ENCODE measurements at places on chromosomes 13 and 19.

GRCh38 chr19:17005000-17005399 is 21.6 kb downstream of the CPAMD8 start:
- DNase-seq = no peak

DNA sequence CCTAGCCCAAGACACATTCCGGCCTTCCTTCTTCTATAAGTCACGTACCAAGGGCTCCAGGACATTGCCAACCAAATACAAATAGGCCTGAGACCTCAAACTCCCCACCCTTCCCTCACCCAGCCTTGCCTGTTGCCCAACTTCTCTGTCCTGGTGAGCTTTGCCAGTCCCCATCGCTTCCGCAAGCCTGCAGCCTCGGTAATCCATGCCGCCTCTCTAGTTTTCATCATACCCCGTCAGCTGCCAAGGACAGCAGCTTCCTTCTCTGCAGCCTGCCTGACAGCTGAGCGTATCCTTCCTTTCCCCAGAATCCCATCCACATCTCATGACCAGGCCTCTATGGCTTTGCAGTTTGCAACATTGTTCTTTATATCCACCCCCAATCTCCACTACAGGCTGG is 36.6 kb upstream of the POMP start:
- no peak for DNase-seq

GRCh38 chr13:79451500-79451962 is 29.4 kb upstream of the NDFIP2 start:
- DNase-seq = peak; percentile 82

GRCh38 chr19:48284896-48285295 is 15.0 kb downstream of the ZNF114 start:
- DNase-seq = no peak

DNA sequence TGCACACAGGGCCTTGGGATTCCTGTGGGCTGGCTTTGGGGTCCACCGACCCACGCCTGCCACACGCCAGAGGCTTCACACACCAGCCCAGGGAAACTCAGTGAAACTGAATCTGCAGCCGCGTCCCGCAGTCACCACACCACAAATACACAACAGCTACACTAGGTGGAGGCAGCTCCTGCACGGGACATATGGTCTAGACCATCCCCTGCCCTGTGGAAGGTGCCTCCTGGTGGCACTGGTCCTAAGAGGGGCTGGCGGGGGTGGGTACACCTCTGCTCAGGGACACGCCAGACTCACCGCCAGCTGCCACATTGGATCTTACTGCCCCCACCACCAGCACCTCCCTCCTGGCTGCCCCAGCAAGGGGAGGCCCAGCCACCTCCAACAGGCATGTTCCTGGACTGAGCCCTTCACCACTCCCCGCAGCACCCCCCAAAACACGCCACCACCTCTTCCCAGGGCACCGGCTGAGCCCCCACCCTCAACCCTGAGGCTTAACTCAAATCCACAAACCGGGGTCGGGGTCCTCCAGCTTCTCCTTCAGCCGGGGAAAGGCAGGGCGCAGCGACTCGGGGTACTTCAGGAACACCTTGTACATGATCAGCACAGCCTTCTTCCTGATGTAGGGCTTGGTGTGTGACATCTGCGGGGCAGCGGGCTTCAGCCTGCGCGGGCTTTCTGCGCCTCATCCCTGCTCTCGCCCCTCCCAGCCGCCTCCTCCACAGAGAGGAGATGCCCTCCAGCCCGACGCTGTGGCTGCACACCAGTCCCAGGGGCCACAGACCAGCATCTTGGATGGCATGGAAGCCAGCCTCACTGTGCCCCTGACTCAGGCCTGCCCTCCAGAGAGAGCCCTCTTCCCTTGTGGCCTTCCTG is 21.2 kb downstream of the AP3D1 start:
- DNase-seq = no peak

DNA sequence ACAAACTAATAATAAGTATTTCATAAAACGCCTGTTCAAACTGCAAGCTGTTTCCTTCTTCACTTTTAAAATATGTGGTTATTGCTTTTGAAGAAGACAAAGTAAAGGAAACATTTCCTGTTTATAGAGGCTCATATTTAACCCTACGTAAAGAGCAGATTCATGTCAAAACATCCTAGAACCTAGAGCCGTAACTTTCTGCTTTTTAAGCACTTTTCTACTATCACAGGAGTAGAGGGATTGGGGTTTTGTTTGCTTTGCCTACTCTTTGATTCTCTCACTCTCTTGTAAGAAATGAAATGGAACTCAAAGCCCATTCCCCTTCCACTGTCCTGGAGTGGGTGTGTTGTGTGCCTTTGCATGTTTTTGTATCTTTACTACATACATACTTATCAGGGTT is 54.0 kb upstream of the GPR183 start:
- no peak for DNase-seq

DNA sequence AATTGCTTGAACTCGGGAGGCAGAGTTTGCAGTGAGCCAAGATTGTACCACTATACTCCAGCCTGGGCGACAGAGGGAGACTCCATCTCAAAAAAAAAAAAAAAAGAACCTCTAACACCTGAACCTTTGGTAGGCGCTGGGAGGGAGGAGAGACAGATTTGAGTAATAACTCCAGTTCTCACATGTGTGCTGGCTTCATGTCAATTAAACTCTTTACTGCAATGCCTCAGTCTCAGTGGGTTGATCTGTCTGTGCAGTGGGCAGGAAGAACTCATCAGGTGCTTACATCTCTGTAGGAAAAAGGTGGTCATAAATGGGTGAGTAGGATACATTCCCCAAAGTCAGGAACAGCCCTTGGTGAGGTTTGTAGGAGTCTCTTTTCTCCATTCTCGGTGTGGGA is 85.1 kb upstream of the ABCC4 start:
- no peak for DNase-seq

DNA sequence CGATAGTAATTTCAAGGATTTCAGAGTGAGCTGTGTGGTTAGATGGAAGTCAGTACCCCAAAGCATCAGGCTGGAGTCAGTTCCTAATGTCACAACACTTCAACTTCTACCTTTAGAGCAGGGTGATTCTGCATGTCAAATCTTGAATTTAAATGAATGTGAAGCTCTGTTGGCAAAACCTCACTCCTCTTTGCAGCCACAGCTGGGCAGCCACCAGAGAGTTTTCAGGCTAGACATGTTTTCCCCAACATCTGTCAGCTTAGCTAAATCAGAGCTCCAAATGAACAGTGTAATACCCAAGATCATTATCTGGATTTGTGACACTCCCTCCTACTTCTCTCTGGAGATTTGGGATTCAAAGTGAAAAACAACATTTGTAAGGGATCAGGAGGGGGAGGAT is 33.7 kb upstream of the OLFM4 start:
- DNase-seq = no peak

DNA sequence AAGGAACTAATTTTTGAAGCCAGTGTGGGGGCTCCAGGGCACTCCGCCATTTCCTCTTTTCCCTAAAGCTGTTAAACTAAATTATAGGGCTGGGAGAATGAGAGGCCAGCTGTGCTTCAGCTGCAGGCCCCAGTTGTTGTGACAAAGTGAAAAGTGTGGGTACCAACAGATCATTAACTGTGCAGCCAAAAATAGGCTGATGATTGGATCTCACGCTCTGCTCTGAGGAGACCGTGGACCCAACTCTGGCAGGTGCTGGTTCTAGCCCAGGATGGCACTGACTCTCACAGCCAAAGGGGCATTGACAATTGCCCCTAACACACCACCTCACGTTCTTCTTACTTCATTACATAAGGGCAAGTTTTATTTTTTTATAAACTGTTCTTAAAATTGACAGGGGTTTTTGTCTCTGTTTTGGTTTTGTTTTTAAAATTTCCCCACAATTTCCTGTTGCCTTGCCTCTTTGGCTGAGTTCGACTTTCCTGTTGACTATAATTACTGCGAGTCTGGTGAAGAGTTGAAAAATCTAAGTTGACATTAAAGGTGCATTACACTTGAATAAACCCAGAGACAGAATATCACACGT is 391.0 kb downstream of the FGF9 start:
- DNase-seq = no peak

- no peak for DNase-seq
Observed at GRCh38 chr13:80447747-80448146, 106.8 kb upstream of the SPRY2 start.

DNA sequence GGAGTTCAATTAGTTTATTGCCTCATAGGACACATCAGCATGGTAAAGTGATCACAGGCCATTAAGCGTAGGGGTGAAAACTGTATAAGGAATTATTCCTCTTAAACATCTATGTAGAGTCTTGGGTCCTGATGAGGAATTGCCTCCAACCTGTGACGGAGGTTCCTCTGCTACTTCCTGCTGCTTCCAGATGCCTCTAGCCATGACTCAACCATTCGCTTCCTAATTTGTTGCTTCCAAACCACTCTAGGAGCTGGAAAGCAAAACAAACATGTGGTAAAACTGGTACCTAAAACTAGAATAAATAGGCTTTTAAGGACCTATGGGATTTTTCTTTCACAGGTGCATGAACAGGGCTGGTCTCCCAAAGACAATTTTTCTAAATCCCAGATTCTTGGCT is 253.8 kb downstream of the KLF12 start:
- DNase-seq = no peak

- DNase-seq = no peak
Observed at GRCh38 chr13:39457274-39457673, 145.7 kb downstream of the LHFPL6 start.

DNA sequence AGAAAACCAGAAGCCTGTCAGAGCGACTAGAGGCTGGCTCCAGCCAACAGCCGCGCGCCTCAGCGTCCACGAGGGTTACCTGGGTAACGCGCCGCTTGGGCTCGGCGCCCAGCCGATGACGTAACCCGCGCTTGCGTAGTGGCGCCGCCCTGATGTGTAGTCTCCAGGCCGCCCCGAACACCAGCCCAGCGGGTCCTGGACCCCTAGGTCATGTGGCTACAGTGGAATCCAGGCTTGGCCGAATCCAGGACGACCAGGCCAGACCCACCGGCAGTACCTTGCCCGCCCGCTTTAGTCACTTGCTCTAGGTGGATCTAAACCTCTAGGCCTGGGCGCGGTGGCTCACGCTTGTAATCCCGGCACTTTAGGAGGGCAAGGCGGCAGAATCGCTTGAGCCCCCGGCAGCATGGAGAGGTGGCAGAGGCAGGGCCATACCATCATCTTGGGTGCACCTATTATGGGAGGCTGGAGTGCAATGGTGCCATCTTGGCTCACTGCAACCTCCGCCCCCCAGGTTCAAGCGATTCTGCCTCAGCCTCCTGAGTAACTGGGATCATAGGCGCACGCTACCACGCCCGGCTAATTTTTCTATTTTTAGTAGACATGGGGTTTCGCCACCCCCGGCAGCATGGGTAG is 7.2 kb upstream of the ZNF606 start:
- no peak for DNase-seq

DNA sequence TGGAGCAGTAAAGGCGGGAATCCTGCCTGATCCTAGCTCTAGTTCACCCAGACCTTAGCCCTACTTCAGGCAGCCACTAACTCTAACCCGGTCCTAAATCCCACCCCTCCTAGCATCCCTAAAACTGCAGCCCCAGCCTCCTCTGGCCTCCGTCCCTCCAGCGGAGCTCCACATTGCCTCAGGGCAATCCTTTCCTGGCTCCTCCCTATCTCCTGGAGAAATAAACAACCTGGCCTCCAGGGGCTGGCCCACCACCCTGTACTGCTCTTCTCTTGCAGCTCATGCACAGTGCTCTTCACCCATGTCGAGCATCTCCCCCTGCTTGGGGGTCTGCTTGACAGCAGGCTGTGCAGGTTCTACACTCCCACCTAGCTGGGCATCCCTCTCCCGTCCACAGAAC is 6.7 kb downstream of the POU2F2 start:
- no peak for DNase-seq

DNA sequence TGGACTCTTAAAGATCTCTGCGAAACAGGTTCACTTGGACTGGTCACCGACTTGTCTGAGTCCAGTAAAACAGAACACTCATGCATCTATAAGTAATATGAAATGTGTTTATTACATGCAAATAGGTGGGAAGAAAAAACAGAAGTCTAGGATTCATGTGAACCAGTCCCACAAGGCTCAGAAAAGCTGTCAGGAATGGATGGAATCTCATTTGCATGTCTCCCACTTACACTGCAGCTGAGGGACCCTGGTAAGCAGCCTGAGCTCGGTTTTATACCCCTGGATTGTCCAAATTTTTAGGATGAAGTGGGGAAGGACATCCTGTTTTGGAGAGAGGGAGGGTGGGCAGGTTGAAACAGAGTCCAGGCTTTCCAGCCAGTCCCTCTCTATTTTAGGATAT is 1545.1 kb upstream of the PCDH20 start:
- no peak for DNase-seq

GRCh38 chr13:63684822-63685221 is 2269.2 kb upstream of the PCDH20 start:
- DNase-seq = no peak

- DNase-seq = no peak
Observed at GRCh38 chr19:17324357-17325114, 10.1 kb downstream of the ANO8 start.

DNA sequence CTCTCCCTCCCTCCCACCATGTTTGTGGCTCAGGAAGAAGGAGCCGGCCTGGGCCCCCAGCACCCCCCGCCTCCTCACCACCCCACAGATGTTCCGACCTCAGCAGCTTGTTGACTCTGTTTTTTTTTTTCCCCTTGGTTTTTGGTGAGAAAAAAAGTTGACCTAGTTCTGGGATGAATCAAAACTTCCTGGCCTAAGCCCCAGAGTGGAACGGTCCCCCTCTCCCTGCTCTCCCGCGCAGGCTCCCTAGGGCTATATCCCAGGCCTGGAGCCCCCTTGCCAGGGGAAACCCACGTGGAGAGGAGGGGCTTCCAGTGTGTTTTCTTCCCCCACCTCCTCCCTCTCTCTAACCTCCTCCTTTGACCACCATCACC is 4.0 kb downstream of the COL5A3 start:
- no peak for DNase-seq

DNA sequence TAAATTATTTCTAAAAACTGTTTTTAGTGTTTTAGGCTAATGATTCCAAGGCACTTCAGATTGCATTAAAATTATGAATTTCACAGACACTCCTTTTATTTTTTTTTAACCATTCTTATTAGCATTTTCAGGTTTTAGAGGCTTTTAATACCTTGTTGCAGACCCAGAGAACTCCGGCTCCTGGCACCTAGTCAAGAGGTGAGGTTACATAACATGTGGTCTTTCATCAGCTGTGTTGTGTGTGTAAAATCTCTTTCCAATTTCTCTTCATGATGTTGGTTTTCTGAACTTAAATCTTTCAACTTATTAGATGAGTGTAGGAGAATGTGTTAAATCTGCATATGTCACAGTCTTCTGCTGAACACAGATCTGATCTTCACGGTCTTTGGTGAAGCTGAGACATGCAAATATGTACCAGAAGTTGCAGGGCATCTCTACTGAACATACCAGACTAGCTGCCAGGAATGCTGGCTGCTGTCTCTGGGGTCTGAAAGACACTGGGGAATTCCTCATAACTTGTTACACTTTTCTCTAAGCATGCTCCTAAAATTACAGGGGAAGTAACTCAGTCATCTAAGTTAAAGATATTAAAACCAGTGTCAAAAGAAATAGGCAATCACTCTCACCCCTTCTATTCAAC is 1165.3 kb downstream of the EFNB2 start:
- DNase-seq = no peak

Measured in activated T-helper 1 cell treated with anti-CD3 and anti-CD28 coated beads, Interleukin-2, amount 50 U/mL, for 16 hours (primary cell).